AG04450 (cell line): ENCODE measurements at places on chromosomes 12 and 14.

DNA sequence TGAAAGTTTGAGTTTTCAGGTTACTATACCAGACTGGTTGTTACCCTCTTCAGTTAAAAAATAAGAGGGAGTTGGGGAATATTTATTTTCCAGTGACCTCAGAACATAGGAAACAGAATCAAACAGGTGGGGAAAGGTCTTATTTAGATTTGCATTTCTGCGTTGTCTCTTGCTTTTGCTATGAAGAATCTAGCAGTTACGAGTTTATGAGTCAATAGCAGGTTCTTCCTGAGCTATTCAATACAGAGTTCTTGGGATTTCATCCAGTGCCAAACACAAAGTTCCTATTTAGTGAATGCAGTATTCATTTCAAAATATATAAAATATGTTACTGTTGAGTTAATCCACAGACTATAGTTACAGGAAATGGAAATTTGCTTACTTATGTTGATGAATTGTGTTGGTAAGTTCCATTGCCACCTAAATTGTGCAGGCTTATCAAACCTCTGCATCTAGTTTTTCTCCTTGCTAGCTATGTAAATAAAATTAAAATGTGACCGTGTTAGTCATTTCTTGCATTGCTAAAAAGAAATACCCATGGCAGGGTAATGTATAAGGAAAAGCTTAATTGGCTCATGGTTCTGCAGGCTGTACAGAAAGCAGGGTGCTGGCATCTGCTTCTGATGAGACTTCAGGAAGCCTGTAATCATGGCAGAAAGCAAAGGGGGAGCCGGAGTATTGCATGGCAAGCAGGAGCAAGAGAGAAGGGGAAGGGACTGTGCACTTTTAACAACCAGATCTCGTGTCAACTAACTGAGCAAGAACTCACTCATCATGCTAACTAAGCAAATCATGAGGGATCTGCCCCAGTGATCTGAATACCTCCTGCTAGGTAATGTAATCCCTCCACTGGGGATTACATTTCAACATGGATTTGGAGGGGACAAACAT lies 110.2 kb downstream of the KTN1 start:
- DNase-seq: no peak

GRCh38 chr12:106049546-106049945 lies 89.2 kb downstream of the NUAK1 start:
- no peak for DNase-seq

GRCh38 chr14:106808458-106808857 lies 1282.1 kb downstream of the TMEM121 start:
- no peak for DNase-seq

DNA sequence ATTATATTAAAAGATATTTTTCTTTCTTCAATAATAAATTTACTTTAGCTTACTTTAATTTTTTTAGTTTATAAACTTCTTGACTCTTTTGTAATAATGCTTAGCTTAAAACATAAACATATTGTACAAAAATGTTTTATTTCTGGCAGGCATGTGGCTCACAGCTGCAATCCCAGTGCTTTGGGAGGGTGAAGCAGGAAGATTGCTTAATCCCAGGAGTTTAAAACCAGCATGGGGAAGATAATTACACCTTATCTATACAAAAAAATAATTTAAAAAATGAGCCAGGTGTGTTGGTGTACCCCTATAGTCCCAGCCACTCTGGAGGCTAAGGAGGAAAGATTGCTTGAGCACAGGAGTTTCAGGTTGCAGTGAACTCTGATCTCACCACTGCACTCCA lies 120.7 kb downstream of the GPHN start:
- DNase-seq: no peak

- DNase-seq: no peak
Measured at GRCh38 chr12:19894050-19894449, 454.8 kb downstream of the AEBP2 start.
